ENCODE measurements at places on chromosomes 1 and 21.

GRCh38 chr1:223363856-223364684 is at the start of gene SUSD4:
SUSD4 (minus strand) TSS chr1:223364176; CDS start chr1:223363425, 751 bp downstream.
- no peak for DNase-seq

- peak; percentile 9 for DNase-seq
Observed at GRCh38 chr1:111441573-111442192, 7.4 kb downstream of the WDR77 start.

DNA sequence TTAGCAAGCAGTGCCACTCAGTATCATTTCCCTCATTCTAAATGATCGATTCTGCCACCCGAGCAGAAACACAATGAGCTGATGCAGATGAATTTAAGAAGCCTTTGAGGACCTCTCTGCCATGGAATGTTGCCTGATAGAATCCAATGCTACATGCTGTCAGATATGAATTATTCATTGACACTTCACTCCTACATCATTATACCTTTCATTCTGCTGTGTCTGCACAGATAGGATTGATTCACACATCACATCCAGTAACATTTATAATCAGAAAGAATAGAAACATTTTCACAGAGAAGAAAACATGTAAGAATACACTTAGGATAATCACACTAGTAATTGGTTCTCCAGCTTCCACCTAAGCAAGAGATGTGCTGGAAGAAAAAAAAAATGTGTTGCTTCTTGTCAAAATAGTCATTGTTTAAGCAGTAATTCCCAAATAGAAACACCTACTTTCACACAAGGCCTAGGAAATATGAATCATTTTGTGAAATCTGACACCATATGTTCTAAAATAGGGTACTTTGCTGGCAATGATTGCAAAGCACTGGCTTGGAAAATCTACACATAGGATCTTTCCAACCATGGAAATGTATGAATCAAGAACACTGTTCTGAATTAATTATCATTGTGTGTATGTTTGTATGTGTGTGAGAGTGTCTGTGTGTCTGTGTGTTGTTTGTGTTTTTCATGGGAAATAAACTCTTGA is 110.1 kb downstream of the GRIK1 start:
- no peak for DNase-seq

DNA sequence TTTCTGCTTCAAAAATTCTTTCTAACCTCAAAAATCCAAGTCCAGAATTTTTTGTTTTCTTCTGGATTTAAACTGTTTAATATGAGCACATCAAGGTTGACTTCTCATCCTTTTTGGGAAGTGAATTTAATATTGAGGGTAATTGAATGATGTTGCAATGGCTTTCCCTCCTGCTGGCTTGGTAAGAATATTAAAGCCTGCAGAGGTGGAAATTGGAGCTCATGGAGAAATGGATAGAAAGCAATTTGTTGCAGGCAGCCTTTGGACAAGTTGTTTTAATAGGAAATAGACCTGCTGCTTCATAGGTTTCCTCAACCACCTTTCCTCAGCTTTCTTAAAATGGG is 124.7 kb downstream of the SYT2 start:
- DNase-seq = no peak

GRCh38 chr1:233843525-233844204 is 60.8 kb upstream of the SLC35F3 start:
- DNase-seq = no peak

DNA sequence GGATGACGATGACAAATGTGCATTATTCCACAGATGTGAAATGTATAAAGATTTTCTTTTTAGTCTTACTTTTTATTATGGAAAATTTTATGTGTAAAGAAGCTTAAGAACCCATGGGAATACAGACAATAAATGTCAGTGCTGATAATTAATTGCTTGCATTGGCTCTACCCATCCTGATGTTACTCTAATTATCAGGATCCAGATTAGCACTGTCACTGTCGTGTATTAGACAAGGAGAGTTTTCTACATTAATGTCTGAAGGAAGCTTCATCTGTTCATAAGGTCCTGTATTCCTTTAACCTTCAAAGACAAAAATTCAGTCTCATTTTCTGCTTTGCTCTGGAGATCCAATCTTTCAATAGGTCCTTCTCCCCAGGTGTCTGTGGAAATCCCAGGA is 259.1 kb upstream of the ADAMTS5 start:
- DNase-seq = no peak

- no peak for DNase-seq
Observed at GRCh38 chr1:94769551-94769950, 50.6 kb upstream of the SLC44A3 start.

GRCh38 chr21:34219334-34220060 is 144.3 kb upstream of the KCNE2 start:
- no peak for DNase-seq

GRCh38 chr1:213053455-213053854 is 2.4 kb downstream of the RPS6KC1 start:
- no peak for DNase-seq

GRCh38 chr1:118101999-118102398 is 83.0 kb downstream of the SPAG17 start:
- DNase-seq = no peak

DNA sequence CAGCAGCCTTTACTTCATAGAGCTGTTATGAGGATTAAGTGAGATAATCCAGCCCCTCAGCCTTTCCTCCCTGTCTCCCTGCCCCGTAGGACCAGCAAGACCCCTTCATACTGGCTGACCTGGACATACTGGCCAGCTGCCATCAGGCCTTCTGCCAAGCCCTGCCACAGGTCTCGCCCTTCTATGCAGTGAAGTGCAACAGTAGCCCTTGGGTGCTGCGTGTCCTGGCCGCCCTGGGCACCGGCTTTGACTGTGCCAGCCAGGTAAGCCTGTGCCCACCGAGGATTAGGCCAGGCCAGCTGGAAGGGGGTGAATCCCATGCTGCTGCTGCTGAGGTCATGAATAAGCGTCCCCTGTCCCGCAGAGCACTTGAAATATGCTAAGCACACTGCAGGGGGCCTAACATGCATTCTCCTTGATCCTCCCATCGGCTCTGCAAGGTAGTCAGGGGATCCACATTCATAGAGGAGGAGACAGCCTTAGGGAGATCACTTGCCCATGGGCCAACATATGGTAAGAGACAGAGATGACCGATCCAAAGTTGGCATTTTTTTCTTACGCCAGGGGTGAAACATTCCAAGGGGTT is 73.3 kb upstream of the TINAGL1 start:
- no peak for DNase-seq

DNA sequence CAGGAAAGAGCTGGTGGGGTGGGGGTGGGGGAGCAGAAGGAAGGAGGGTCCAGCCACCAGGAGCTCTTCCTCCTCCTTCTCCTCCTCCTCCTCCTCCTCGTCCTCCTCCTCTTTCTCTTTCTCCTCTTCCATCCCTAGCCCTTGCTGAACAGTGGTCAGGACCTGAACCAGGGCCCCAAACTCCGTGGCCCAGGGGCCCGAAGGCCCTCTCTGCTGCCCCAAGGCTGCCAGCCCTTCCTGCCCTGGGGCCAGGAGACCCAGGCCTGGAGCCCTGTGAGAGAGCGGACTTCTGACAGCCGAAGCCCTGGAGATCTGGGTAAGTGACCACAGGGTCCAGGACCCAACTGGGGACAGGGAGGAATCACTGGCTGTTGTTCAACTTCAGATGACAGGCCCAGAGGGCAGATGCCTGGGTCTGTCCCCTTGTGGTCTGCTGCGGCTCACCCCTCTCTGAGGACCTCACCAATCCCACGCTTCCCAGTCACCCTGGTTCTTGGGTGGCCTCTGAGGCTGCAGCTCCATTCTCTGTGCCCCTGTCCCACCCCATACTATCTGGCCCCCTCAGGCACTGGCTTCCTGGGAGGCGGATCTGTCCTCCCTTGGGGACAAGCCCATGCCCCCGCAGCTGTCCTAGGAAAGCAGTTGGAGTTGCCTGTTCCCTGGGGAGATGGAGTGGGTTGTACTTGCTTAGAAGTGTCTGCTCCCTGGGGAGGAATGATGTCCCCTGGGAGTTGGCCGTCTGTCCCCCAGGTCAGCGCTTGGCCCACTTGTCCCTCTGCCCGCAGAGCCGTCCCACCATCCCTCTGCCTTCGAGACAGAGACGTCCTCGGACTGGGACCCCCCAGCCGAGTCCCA is 51.8 kb downstream of the VWA5B1 start:
- no peak for DNase-seq

GRCh38 chr1:3453891-3454810 is at the start of gene ARHGEF16:
ARHGEF16 (plus strand) TSS chr1:3454665; CDS start chr1:3463085, 8,420 bp downstream.
- DNase-seq = peak; percentile 22

All from inflammatory macrophage (primary cell).